ENCODE measurements at places on chromosomes 4 and X.

DNA sequence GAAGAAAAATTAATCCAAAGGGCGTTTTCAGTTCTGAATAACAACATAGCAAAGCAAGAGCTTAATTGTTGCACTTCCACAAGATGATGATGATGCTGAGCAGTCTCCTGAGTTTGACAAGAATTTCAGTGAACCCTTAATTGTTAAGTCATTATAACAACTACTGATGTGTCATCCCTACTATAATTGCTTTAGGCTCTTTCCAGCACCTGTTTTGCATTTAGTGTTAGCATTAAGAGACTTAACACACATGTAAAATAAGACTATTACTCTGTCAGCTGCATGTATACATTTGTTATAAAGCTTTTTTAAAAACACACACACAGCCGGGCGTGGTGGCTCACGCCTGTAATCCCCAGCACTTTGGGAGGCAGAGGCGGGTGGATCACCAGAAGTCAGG, 37.9 kb upstream of the GALNT7 start:
- no peak for DNase-seq

GRCh38 chr4:110055158-110055768, 142.6 kb downstream of the EGF start:
- no peak for DNase-seq

- DNase-seq = no peak
Measured at GRCh38 chrX:85914431-85914830, 132.9 kb downstream of the CHM start.

DNA sequence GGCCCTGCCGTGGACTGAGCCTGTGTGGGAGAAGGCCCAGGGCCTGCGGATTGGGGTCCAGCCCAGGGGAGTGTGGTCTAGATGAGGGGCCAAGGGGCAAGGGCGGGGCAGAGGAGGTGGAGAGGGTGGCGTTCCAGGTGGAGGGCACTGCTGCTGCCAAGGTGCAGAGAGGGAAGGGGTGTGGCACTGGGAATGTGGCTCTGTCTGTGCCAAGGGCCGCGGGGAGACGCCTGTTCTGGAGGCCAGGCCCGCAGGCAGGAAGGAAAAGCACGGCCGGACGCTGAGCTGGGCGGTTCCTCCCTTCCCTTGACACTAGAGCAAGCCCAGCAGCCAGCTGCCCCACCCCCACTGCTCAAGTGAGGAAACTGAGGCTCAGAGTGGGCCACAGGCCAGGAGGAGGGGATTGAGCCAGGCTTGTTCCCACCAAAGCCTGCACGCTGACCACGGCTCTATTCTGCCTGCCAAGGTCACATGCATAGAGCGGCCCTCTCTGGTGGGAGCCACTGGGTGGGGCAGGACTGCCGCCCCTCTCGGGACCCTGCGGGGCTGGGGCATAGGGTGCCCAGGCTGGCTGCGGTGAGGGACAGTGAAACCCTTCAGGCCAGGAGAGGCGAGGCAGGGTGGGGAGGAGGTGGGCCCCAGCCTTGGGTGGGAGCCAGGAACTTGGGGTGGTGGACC, 13.0 kb downstream of the SH3BP2 start:
- DNase-seq = no peak

GRCh38 chr4:175622887-175623286, 189.2 kb downstream of the GPM6A start:
- DNase-seq = no peak

DNA sequence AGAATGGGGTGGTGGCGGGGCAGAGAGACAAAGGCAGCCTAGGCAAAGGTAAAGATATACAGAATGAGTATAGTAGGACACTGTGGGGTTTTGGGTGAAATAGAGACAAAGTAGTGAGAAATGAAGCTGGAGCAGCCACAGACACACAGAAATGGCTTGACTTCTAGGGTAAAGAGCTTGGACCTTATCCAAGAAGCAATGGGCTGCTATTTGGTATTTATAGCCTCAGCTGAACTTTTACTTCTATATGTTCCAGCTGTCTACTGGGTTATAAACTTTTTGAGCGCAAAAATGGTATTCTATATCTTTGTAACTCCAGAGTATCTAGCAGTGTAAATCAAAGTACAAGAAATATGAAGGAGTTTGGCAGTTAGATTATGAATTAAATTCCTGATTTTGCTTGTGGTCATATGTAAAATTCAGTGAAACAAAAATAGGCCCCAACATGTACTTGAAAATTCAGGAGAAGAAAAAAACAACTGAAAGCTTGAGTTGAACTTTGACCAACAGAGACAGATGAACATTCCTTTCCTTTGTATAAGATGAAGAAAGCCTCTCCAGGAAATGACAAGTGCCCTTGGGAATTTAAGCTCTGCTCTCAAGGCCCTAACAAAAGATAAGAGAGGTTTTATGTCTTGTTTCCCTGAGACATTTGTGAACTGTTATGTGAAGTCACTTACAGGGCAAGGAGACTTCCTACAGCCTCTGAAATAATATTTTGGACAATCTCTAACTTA, 354.1 kb downstream of the CHIC1 start:
- no peak for DNase-seq

DNA sequence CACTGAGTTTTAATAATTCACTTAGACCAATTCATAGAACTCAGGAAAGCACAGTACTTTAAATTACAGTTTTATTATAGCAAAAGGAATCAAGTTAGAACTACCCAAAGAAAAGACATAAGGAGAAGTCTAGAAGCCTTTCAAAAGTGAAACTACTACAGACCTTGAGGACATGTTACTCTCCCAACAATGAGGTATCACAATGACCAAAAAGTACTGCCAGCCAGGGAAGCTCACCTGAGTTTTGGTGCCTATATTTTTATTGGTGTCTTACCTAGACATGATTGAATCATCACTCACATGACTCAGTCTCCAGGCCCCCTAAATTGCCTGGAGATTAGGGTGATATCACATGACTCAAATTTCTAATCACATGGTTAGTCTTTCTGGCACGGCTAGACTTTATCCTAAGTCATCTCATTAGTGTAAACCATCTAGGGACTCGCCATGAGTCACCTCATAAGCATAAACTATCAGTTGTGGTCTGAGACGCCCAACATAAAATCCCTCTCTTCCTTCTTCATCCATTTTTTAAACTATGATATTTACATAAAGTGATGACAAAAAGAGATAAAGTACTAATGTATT, 372.3 kb downstream of the TMA16 start:
- no peak for DNase-seq

GRCh38 chr4:81116566-81116965, 86.1 kb downstream of the BMP3 start:
- DNase-seq = no peak

- DNase-seq = no peak
Measured at GRCh38 chr4:52750819-52751486, at the start of gene ERVMER34-1. ERVMER34-1 (minus strand) TSS chr4:52751425; CDS start chr4:52745520, 5,905 bp downstream.

- DNase-seq = no peak
Measured at GRCh38 chrX:39654952-39655351, 442.8 kb downstream of the BCOR start.

- no peak for DNase-seq
Measured at GRCh38 chrX:85994228-85994627, 53.1 kb downstream of the CHM start.

DNA sequence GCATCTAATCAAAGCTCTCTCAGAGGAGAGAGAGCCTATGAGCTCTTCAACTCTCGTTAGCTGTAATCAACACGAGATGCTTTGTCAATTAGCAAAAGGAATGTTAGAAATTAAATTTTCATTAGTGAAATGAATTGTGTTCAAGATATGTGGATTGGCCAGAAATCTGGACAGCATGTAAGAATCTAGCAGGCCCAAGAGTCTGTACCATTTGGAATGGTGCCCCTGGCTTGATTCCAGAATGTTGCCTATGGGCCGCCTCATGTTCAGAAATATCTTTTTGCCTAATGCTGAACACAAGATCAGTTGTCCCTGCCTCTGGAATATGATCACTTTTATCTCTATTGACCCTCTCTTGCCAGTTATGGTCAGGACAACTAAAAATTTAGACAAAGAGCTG, 88.2 kb downstream of the RBM46 start:
- no peak for DNase-seq

DNA sequence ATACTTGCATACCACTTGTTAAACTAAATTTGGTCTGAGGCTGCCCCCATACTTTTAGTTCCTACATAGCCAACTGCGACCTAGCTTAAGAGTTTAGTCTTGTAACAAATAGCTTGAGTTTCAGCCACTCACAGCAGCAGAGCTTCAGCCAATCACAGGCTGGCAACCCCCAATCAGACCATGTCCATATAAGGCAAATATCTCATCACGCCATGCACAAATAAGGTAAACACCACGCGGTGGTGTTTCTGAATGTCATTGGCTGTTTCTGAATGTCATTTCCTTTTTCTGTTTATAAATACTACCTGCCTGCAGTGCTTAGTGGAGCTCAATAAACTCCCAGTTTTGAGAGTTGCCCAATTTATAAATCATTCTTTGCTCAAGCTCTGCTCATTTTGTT, 143.1 kb upstream of the MAD2L1 start:
- DNase-seq = no peak

GRCh38 chr4:133694416-133694815, 507.2 kb downstream of the PABPC4L start:
- no peak for DNase-seq

DNA sequence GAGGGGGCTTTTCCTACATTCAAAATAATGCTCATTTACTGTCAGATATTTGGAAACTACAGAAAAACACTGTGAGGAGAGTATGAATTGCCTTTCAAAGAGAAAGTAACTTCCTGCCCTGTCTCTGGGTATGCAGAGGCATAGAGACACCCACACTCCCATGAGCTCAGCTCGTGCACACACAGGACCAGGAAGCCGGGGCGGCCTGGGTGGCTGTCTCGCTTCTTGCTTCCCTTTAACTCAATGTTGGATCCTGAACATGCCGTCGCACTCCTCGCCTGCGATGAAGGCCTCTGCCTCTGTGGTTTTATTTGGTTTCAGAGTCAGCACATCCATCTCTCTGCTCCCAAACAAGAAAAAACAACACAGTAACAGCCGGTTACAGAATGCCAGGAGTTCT, 40.1 kb upstream of the GPR78 start:
- no peak for DNase-seq
